ENCODE measurements at places on chromosomes 3 and 15.

GRCh38 chr15:78638658-78639314 lies 2.2 kb downstream of the CHRNB4 start:
- peak; percentile 45 for DNase-seq

GRCh38 chr3:196633555-196634151 lies 5.8 kb upstream of the NRROS start:
- DNase-seq = no peak

- peak; percentile 44 for DNase-seq
Measured at GRCh38 chr15:31799715-31800321, 230.5 kb upstream of the CHRNA7 start.

GRCh38 chr3:40713795-40714194 lies 189.0 kb downstream of the ZNF621 start:
- no peak for DNase-seq

- DNase-seq = peak; percentile 45
Measured at GRCh38 chr3:73509816-73510215, 114.9 kb downstream of the PDZRN3 start.

DNA sequence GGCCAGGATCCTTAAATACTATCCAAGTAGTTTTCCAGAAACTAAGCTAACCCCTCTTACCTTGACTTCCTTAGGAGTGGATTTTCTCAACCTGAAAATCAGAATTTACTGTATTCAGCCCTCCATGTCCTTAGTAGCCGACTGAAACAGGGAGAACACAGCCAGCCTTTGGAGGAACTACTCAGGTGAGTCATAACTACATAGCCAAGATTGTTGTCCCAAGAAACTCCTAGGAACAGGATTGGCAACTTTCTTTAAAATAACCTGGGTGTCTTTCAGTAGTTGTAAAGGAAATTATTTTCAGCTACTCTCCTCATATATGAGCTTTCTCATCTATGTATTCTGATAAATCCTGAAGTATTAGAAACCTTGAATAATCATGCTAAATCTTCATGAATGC lies 22.3 kb downstream of the FANCD2OS start:
- DNase-seq = no peak

GRCh38 chr3:104582092-104582491 lies 784.6 kb upstream of the ALCAM start:
- DNase-seq = no peak

- DNase-seq = peak; percentile 39
Measured at GRCh38 chr3:128849911-128850455, 29.4 kb upstream of the ACAD9 start.

GRCh38 chr3:1093217-1093616 lies 393 bp downstream of the CNTN6 start:
- DNase-seq = no peak

GRCh38 chr15:46452297-46452820 lies 817.5 kb downstream of the SQOR start:
- DNase-seq = no peak

GRCh38 chr15:77018796-77019505 lies 24.0 kb downstream of the PSTPIP1 start:
- DNase-seq = no peak

DNA sequence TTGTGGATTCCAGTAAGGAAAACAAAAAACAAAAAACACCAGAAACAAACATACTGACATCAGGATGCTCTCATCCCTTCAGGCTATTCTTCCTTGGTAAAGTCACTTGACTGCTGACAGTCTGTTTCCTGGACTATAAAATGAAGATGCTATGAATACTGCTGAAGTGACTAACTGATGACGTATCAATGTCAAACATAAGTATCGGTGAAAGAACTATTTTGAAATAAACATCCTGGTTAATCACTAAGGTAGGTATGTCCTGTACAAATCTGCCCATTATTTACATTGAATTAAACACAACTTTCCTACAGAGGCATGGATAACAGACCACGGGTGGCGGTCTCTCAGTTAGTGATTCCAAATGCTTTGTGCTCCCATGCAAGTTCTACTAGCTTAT lies 45.9 kb downstream of the CHAC1 start:
- DNase-seq = peak; percentile 65

- DNase-seq = no peak
Measured at GRCh38 chr3:101204246-101204645, 116.1 kb downstream of the IMPG2 start.

DNA sequence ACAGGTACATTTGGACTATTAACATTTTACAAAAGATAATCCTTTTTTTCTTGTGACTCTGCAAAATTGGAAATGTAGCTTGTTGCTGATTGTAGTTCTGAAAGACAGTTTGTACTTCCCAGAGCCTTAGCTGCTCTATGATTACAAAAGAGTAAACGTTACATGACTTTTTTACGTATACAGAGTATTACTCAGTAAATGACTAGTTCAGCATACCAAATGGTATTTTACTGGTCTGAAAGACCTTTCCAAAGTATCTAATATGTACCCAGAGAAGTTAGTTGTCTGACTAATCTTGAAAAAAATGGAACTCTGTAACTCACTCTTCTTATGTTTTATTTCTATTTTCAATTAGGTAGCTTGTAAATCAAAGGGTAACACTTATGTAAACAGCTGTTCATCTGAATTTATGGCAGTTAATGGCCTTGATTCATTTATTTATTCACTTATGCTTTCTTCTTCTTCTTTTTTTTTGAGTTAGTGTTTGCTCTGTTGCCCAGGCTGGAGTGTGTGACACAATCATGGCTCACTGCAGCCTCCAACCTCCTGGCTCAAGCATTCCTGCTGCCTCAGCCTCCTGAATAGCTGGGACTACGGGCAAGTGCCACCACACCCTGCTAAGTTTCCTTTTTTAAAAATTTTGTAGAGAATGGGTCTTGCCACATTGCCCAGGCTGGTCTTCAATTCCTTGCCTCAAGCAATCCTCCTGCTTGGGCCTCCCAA lies 151.7 kb downstream of the C3orf38 start:
- DNase-seq = no peak

DNA sequence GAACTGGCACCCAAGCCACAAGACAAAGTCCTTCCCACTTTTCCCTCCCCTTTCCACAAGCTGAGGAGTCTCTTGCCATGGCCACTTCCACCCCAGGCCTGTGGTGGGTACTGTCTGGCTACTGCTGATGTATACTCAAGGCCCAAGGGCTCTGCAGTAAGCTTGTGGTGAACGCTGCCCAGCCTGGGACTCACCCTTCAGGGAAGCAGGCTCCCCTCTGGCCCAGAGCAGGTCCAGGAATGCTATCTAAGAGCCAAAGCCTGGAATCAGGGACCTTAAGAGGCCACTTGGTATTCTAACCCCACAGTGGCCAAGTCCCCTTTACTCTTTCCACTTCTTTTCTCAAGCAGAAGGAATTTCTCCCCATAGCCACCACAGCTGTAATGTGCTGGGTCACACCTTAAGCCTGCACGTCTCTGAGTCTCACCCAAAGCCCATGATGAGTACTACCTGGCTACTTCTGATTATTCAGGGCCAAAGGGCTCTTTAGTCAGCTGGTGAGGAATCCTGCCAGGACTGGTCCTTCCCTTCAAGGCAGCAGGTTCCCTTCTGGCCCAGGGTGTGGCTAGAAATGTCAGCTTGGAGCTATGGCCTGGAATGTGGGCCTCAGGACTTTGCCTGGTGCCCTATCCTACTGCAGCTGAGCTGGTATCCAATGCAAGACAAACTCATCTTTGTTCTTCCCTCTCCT lies 4.0 kb downstream of the PATL2 start:
- no peak for DNase-seq

DNA sequence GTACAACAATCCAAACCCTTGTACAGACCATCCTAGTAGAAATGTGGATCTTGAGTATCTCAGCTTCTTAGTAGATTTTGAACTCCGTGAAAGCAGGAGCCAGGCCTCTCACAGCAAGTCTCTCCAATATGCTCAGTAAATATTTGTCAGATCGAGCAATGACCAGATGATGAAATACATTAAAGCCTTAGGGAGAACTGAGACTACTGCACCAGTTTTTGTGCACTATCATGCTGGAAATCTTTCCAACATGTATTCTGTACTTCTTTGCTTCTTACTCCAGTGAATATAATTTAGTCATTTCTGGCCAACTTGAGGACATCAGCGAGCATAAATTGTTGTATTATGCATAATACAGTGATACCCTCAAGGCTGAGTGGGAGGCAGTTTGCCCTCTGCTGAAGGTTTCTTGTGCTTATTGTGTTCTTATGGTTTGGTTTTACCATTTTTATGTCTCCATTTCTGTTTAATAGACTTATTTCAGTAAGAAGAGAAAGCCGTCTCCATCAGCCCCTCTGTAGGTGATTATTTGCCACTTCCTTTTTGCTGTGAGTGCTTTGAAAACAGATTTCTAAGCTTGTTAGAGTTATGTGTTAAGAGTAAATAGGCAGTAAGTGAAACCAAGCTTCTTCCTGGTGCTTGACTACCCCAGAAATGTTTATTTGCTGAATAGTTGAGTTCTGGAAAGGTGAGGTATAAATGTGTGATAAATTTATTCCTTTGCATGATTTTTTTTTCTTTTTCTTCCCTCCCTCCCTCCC lies 147.1 kb downstream of the PGPEP1L start:
- DNase-seq = no peak

DNA sequence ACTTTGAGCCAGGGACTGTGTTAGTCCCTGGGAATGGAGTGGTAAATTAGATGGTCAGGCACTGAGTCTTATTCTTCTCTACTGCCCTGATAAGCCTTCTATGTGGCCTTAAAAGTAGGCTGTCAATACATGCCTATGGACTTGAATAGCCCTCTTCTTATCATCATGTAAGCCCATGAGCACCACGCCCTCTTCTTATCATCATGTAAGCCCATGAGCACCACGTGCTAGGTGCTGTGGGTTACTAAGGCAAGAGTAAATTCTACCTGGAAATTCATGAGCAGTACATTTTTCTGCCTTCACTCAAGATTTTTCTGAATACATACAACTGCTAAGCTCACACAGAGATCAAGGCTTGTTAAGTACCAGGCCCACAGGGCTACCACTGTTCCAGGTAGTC lies 68.5 kb downstream of the DHX30 start:
- DNase-seq = no peak

DNA sequence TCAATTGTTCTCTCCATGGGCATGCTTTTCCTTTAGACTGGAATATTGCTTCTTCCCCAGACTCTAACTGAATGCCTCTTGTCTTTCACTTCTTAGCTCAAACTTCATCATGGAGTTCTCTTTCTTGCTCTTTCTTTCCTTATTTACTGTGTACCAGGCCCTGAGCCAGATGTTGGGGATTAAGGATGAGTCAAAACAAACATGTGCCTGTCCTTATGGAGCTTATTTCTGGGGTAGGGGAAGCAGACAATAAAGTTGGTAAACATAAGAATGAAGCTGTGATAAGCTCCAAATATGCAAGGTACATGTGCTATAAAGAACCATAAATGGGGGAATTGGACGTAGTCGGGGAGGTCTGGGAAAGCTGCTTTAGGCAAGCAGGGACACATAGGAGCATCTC lies 145.8 kb downstream of the ALDH1A2 start:
- no peak for DNase-seq

DNA sequence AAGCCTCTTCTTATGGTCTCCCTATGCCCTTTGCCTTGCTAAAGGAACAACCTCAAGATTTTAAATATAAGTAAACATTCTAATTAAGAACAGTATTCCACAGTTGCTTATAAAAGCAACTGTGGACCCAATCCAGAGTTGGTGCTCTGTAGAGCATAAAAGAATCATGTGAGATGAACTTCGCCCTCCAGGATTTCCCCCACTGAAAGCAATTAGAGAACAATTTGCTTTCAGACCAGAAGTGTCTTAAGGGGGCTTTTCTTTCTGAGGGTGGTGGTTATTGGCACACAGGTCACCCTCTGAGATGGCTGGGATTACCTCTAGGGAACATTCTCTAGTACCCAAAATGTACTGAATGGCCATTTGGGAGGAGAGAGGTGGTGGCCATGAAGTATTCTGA lies 10.6 kb downstream of the ZNF592 start:
- DNase-seq = no peak

GRCh38 chr3:124791639-124792151 lies 61.4 kb downstream of the UMPS start:
- DNase-seq = peak; percentile 94

DNA sequence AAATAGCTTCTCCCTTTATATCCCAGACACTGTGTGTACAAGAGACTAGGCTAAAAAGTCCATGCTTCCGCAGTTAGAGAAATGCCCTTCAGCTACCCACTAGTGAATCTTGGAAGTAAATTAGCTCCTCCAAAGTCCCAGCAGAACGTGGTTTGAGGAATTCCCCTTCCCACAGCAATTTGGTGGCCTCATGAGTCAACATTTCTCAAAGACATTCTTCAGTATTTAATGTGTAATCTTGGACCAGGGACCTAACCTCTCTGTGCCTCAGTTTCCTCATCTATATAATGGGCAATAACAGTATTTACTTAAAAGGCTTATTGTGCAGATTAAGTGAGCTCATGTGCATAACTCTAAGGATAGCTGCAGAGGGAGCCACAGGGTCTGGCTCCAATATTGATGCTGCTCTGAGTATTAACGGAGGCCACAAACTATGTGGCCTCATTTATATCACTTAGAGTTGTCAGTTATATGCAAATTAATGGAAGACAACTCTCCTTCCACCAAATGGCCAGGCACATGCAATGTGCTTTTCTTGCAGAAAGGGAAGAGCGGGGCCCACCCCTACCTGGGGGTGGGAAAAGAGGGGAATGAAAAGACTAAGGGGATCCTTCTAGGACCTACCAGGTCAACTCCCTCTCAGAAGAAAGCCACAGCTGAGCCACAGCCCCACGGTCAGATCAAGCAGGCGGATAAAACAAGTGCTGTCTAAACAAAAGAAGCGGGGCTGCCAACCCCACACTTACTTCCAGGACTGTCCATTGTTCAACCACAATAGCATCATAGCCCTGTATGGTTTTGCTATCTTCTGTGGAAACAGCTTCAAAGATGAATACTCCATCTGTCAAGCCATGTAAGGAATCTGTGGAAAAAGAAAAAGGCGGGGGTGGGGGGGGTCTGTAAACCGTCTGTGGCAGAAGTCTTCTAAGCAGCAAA lies 92.4 kb downstream of the OXNAD1 start:
- DNase-seq = no peak

GRCh38 chr3:56025326-56025725 lies 442.9 kb downstream of the ERC2 start:
- DNase-seq = no peak

DNA sequence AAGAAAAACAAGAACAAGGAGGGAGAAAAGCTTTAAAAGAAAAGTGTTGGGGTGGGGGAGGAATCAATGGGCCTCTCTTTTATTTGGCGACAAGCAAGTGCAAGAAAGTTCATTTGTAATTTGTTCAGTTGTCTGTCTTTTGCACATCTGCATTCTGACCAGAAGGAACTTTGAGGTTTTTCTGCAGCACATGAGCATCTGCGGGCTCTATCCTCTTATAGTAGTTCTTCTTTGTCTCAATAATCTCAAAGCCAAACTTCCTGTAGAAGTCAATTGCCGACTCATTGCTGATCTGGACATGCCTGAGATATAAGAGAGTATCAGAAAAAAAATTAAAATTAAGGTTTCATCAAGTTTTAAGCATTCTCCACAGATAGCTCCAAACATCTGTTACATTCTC lies 24.4 kb downstream of the NAA50 start:
- DNase-seq = no peak

- peak; percentile 91 for DNase-seq
Measured at GRCh38 chr3:47266709-47267489, 15.7 kb downstream of the KIF9 start.

GRCh38 chr15:89423981-89424380 lies 72.4 kb downstream of the RHCG start:
- DNase-seq = no peak

- no peak for DNase-seq
Measured at GRCh38 chr15:59556380-59556779, 55.2 kb upstream of the GCNT3 start.
